ENCODE measurements at places on chromosomes 4 and X.
A peak's percentile ranks its signal among the peaks of the same experiment; 100 is the strongest.

- no peak for DNase-seq
Measured at GRCh38 chr4:6092971-6093370, 74.7 kb upstream of the C4orf50 start.

DNA sequence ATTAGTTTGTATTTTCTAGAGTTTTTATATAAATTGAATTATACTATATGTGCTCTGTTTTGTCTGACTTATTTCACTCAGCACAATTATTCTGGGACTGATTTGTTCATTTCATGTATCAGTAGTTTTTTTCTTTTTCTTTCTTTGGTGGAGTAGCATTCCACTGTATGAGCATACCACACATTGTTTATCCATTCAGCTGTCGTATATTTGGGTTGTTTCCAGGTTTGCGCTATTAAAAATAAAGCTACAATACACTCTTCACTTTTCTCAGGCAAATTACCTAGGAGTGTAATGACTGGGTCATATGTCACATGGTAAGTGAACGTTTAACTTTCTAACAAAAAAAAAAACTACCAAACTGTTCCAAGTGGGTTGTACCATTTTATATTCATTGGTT, 9.6 kb upstream of the OTUD4 start:
- DNase-seq = no peak

DNA sequence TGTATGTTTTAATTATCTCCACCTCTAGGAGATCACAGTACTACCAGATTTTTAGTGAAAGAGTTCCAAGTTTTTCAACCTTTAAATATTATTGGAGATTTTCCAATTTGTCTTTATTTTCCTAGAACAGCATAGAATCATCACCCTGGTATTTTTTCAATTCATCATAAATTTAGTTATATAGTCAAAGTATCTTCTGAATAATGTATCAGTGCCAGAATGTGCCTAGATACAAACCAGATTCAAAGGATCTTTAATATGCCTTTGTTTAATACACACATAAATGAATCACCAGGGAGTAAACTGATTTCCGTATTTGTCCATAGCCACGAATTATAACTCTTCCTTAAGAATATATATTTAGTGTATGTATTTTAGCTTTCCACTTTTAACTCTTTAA, 1373.1 kb downstream of the STIM2 start:
- DNase-seq = no peak

- no peak for DNase-seq
Measured at GRCh38 chrX:41909068-41909467, 14.3 kb downstream of the CASK start.

- no peak for DNase-seq
Measured at GRCh38 chr4:18252052-18252451, 230.5 kb upstream of the LCORL start.

DNA sequence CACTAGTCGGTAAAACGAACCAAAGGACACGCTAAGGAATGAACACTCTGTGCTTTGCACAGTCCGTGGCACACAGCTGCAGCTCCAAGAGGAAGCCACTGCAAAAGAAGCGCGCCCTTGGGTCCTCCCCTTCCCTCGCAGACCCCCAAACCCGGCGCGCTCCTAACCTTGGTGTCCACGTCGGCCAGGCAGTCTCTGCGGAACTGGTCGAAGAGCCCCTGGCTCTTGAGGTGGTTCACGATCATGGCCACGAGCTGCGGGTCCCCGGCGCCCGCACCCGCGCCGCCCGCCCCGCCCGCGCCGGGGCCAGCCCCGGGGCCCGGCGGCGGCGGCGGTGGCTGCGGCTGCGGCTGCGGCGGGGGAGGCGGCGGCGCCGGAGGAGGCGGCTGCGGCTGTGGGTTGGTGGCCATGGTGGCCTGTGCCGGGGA, 333 bp downstream of the BOD1L1 start:
- DNase-seq = no peak

DNA sequence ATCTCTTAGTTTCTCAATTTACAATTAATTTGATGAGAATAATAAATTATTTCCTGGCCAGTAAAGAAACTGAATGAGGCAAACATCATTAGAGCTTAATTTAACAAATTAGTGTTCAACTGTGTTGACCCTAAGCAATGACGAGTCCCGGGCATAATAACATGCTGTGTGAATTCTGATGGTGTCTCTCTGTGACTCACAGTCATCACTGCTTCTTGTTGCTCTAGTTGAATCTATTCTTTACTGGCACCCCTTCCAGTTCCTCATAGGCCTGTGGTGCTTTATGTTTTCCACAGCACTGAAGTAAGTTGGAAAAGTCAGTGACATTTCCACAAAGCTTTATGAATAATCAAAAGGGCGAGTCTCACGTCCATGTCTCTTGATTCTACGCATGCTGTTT, 57.7 kb upstream of the SLC7A11 start:
- DNase-seq = no peak

DNA sequence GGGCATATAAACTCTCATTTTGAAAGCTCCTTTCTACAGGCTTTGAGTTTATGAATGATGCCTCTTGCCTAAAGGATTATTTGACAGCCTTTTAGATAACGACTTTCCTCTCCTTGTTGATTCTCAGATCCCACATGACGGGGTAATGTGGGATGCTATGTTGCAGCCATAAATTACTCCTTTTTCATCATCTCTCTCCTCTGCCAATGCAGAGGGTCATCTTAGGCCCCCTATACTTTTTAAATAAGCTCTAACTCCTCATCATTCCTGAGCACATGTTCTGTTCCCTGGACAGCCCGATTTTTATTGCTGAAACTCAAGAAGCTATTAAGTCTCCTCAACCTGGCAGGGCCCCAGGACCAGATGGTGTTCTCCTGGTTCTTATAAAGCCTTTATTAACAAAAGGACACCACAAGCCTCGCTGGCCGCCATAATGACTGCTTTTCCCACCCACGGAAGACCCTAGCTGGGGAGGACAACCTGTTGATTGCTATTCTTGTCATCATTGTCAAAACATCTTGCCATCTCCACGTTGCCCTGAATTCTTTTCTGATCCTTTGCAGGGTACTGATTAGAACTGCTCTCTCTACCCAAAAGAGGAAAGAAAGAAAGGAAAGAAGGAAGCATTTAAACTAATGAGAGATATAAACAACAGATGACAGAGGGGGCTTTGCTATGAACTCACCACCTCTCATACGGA, 150.7 kb downstream of the DHX15 start:
- DNase-seq = no peak

DNA sequence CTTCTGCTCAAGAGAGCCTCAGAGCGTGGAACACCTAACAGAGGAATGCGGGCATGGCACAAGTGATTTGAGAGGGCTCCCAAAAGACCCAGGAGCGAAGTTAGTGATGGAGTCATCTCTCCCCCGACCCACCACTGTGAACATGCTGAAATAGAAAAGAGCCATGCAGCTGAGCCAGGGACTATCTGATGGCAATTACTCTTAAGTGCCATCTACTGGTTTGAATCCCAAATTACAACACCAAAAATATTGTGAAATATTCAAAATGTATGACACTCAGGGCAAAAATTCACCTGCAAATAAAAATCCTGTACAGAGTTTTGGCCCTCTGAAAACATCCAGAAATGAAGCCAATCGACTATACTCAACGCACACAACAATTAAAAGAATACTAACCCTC, 2038.9 kb upstream of the ADGRL3 start:
- peak; percentile 8 for DNase-seq

DNA sequence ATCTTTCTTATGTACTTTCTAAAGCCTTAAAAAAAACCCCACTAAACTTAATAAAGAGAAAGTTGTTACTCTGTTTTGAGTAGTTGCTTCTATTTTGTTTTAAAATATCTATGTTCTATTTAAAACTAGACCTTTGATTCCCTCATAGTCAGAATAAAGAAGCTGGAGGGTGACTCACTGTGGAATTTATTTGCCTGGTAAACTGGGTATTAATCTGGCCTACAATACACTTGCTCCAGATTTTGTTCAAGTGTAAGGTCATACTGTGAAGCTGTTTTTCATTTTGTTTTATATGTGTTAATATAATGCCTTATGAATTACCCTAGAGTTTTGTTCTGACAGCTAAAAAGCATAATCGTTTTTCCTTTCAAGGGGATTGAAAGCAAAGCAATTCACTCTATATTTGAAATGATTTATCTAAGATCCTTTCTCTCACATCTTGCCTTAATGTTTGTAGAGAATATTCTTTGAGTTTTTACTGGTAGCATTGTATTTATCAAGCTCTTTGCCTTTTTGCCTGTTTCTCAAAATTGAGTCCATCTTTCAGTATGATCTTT, 277.4 kb upstream of the PITX2 start:
- DNase-seq = peak; percentile 23

DNA sequence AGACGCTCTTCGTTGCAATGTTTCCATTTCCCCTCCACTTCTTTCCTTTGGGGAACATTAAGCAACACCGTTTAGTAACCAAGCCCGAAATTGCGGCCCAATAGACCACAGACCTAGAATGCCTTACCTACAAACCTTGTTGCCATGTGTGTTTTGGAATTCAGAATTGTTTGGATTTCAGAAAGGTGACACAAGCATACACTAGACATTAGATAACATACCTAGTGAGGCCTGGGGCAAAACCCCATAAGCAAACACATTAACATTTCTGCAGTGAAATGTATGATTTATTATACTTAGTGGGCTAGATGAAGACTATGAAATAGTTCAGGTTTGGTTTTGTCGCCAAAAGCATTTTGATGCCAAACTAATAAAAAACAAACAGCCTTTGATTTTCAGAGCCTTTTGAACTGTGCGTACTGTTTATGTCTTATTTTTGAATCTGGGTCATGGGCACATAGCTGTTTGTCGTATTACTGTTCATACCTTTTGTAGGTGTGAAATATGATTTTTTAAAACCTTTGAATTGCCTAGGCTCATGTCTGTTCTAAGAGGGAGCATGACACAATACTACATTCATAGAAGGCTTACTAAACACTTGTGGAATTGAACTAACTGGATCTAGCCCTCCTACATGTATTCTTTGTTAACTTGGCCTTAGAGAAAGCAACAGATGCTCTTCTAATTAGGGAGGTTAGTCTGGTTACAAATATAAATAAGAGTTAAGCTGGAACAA, 88.6 kb upstream of the TMEM164 start:
- DNase-seq = no peak

GRCh38 chr4:177759729-177760128, 317.5 kb upstream of the AGA start:
- no peak for DNase-seq

DNA sequence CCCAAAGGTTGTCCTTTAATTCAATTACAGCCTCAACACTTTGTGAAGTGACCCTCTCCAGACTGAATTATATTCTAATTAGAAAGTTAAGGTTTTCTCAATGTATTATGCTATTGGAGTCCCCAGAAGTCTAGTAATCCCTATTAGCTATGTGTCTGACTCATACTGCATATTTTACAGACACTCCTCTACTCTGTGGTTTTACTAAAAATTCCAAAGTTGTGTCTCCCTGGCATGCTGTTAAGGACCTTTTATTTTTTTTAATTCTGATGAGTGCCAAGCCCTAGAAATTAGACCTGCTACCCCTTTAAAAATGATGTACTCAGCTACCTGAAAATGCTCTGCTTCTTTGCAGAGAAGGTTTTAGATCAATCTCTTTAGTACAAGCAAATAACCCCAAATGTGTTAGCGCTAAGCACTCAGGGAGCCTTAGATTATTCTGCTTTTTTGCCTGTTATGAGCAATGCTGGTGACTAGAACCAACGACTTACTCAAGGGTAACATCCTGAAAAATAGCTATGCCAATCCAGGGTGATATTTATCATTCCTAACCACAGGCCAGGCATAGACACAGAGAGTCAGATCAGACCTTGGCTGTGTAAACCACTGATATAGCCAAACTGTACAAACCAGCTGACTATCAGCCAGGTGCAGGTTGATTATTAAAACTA, 26.1 kb upstream of the CXCL13 start:
- no peak for DNase-seq

- no peak for DNase-seq
Measured at GRCh38 chr4:15914736-15915135, 23.8 kb downstream of the FGFBP1 start.

GRCh38 chrX:149903889-149904748, 23.1 kb downstream of the MAGEA8 start:
- peak; percentile 32 for DNase-seq

DNA sequence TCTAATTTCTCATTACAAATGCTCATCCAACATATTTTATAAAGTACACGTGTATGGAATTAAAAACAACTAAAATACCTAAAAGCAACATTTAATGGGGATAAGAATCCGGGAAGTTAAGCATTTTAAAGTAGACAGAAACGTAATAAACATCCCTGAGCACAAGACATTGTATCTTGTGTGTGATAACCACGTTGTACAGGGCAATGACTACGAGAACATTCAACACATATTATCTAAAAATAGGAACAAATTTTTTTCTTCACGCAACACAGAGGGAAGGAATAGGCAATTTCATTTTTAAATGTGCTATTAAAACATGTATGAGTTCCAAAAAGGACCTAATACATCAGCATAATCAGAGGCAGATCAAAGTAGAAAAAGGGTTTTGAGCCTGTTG, 49.5 kb downstream of the AMMECR1 start:
- no peak for DNase-seq

DNA sequence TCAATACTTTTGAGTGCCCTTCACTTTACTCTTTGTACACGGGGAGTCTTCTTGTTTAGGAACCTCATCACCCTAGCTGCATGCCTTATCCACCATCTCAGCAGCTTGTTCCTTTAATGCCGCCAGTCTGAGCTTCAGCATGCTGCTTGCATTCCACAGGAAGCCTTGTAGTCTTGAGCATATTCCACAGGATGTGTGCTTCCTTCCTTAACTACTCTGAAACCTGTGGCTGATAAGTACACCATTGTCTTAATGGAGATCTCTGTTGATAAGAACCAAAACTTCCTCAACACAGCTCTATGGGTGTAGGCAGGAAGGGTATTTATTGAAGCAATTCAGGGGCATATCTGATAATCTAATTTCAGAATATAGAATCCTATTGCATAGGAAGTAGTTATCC, 24.4 kb upstream of the CCNI start:
- DNase-seq = no peak

DNA sequence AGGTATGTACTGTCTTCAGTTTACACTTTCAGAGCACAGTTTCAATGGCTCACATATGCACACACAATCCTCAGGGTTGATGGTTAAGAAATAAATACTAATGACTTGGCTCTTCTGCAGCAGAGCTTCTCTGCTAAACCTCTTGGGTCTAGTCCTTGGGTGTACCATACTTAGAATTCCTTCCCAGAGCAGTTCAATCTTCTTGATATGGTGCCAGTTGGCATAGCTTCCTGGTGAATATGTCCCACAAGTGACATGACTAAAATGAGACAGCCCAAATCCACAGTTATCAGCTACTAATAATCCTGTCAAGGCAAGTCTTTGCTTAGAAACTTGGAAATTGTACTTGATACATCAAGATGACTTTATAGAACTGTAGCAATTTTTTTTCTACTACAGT, 654.4 kb downstream of the IQCM start:
- DNase-seq = no peak

DNA sequence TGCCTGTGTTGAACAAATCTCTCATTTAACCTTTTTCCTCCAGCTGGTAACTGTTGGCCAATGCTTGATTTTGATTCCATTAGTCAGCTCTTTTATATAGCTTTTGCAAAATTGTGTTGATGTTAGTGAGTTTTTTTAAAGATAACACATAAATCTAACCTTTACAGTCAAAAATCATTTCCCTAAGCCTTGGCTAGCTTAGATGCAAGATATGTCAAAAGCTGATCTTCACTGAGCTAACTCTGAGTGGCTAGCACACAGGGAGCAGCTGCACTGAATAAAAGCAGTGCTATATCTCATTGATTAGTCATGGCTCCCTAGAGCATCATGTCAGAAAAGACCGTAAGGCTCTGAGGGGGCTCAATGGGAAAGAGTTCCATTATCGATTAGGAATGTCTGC, 78.7 kb downstream of the PPARGC1A start:
- DNase-seq = peak; percentile 6
